ENCODE measurements at places on chromosomes 5 and 9.

DNA sequence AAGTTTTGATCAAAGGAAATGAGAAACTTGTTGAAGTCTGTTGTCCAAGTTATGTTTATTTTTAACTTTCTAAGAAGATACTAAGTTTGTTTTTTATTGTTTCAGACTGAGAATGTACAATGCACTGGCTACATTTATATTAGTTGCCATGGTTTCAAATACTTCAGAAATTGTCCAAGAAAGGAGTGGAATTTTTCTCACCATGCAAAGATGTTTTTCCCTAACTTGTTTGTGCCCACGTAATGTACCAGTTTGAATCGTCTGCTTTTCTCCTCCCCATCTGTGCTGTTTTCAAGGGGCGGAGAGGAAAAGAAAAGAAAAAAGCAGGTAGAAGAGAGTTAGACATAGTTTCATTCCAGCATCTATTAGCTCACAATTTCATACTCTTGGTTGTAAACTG lies 407.0 kb downstream of the KCTD16 start:
- no peaks in the 10 kb centered on the region for H3K27me3 ChIP-seq
- no peak overlapping the region for H3K4me3 ChIP-seq
- H3K36me3 ChIP-seq: no peaks in the 10 kb centered on the region

GRCh38 chr9:33510262-33511183 lies 13.5 kb upstream of the ANKRD18B start:
- DNase-seq: peak; percentile 68
- H3K4me3 ChIP-seq: peak overlapping the region; percentile 84
- peaks cover 18% of the 10 kb centered on the region for H3K4me1 ChIP-seq

DNA sequence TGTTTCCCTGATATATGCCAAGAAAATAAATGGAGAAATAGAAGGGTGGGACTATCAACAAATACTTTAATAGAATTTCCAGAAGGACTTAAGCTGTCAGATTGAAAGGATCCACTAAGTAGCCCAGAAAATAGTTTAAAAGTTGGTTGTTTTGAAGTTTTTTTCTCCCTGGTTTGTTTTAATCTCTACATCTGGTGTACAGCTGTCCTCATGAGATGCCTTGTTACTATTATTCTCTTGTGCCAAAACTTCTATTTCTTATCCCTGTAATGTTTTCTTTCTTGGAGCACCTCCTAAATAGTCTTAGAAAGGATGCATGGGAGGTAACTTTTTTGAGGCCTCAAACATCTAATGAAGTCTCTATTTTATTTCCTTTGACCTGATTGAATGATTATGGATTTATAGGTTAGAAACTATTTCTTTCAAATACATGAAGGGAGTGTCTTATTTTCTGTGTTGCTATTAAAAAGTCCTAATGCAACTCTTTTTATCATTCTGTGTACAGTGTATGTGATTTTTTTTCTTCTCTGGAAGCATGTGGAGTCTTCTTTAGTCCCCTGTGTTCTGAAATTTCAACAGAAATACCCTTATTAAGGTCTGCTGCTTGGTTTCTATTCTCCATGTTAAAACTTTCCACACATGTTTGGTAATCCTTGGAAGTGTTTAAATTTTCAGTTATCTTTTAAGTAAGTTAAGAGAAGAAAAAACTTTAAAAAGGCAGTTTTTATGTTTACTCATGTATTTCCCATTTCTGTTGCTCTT lies 140.0 kb upstream of the CDKN2B start:
- peaks cover 29% of the 10 kb centered on the region for H3K27me3 ChIP-seq
- H3K4me3 ChIP-seq: no peak overlapping the region
- no peak for DNase-seq
- no peak overlapping the region for H3K27ac ChIP-seq
- H3K4me1 ChIP-seq: peaks cover 17% of the 10 kb centered on the region

DNA sequence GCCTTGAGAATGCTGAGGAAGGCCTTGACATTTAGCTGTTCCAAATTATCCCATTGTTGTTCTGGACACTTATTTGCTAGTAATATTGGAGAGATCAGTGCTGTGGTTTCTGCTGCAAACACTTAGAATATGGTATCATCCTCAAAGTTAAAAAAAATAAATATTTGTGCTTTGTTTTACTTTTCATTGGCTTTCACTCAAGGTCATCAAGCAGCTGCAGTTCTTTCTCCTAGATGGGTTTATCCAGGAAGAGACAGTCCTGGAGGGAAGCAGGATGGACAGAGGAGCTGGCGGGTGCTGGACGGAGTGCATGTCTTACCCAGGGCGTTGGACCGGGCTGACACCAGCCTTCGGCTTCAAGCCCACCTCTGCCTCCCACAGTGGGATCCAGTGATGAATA lies 193.6 kb downstream of the MTRR start:
- no peak overlapping the region for H3K4me3 ChIP-seq
- no peaks in the 10 kb centered on the region for H3K4me1 ChIP-seq
- no peak for DNase-seq

DNA sequence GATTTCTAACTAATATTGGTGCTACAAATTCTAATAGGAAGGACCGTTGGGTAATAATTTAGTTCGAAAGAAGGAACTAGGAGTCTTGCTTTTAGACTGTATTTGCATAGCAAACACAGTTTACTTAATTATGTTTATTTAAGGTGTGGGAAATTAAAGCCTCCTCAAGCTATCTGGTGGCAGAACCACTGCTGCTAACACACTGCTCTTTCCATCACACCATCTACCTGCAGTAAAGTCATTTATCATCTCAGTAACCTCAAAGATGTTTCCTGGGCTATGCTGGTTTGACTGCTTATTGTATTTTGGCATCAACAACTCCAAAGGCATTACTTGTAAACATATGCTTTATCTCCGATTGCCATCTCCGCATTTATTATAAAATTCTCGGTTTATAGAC lies 114.3 kb downstream of the DEPDC1B start:
- H3K4me3 ChIP-seq: no peak overlapping the region
- H3K27ac ChIP-seq: no peak overlapping the region
- no peaks in the 10 kb centered on the region for H3K4me1 ChIP-seq
- no peaks in the 10 kb centered on the region for H3K27me3 ChIP-seq
- H3K36me3 ChIP-seq: no peaks in the 10 kb centered on the region

DNA sequence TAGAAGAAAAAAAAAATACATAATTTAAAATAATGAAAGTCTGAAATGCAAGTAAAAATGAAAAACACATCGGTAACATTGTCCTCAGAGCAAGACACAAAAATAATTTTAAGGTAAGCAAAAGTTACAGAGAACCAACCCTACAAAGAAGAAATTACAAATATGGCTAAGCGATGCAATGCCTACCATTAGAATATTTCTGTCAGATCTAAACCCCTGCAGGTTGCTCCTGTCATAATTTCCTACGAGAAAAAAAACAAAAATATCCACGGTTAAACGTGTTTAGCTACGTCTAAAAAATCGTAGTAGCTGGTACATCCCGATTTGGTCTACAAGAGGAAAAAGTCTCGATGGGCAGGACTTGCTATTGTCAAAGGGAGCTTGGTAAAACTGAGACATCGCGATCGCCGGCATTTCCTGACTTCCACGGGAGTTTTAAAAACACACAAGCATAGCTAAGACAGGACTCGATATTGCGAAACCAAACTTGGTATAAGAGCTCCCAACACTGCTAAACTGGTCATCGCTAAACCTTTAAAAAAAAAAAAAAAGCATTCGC lies 1.1 kb upstream of the ANXA2R start:
- H3K36me3 ChIP-seq: peaks cover 9% of the 10 kb centered on the region
- no peaks in the 10 kb centered on the region for H3K27me3 ChIP-seq
- peak overlapping the region; percentile 94 for H3K27ac ChIP-seq
- DNase-seq: peak; percentile 48
- H3K4me1 ChIP-seq: peaks cover 35% of the 10 kb centered on the region
- H3K4me3 ChIP-seq: peak overlapping the region; percentile 81

GRCh38 chr5:112604732-112605630 lies 132.7 kb upstream of the APC start:
- peak; percentile 13 for DNase-seq
- no peaks in the 10 kb centered on the region for H3K4me1 ChIP-seq
- H3K27me3 ChIP-seq: peaks cover 6% of the 10 kb centered on the region

GRCh38 chr9:107696302-107696701 lies 206.7 kb upstream of the KLF4 start:
- H3K27ac ChIP-seq: no peak overlapping the region
- no peaks in the 10 kb centered on the region for H3K36me3 ChIP-seq
- H3K27me3 ChIP-seq: peaks cover 2% of the 10 kb centered on the region
- no peaks in the 10 kb centered on the region for H3K4me1 ChIP-seq
- no peak overlapping the region for H3K4me3 ChIP-seq
- no peak for DNase-seq

- H3K36me3 ChIP-seq: no peaks in the 10 kb centered on the region
- H3K27ac ChIP-seq: no peak overlapping the region
- no peak for DNase-seq
- peaks cover 4% of the 10 kb centered on the region for H3K27me3 ChIP-seq
- no peak overlapping the region for H3K4me3 ChIP-seq
These were observed 18.1 kb downstream of the OLFML2A start for GRCh38 chr9:124794902-124795491.

DNA sequence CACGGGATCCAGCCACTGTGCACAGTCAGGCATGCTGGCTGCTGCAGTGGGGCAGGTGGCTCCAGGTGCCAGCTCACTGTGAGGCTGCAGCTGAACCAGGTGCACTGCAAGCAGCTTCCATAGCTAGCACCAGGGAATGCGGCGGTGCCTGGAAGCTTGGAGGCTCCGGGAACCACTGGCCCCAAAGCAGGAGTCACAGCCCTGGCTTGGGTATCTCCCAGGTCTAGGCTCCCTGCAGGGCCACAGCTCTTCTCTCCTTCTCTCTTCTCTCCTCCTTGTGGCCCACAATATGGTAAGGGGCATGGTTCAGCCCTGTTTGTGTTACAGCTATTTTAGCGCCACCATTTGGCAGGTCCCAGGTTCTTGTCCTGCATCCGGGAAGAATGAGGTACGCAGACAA lies 6.7 kb upstream of the MTMR12 start:
- no peak overlapping the region for H3K27ac ChIP-seq
- no peaks in the 10 kb centered on the region for H3K27me3 ChIP-seq
- DNase-seq: no peak
- no peaks in the 10 kb centered on the region for H3K4me1 ChIP-seq
- H3K36me3 ChIP-seq: peaks cover 2% of the 10 kb centered on the region

GRCh38 chr5:125023673-125024072 lies 277.2 kb upstream of the ZNF608 start:
- H3K27ac ChIP-seq: no peak overlapping the region
- H3K4me3 ChIP-seq: no peak overlapping the region
- H3K4me1 ChIP-seq: no peaks in the 10 kb centered on the region
- no peak for DNase-seq

DNA sequence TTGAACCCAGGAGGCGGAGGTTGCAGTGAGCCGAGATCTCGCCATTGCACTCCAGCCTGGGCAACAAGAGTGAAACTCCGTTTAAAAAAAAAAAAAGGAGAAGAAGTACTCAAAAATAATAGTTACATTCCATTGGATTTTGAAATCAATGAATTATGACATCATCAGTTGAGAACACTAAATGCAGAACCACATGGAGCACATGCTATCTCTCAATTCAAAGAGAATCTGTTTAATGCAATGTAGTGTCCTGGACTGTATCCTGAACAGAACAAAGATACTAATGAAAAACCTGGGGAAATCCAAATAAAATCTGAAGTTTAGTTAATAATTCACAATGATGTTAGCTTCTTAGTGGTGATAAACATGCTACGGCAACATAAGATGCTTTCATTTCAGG lies 20.3 kb downstream of the CDC14B start:
- H3K27ac ChIP-seq: no peak overlapping the region
- no peak for DNase-seq
- no peak overlapping the region for H3K4me3 ChIP-seq
- no peaks in the 10 kb centered on the region for H3K36me3 ChIP-seq
- no peaks in the 10 kb centered on the region for H3K27me3 ChIP-seq
- no peaks in the 10 kb centered on the region for H3K4me1 ChIP-seq

DNA sequence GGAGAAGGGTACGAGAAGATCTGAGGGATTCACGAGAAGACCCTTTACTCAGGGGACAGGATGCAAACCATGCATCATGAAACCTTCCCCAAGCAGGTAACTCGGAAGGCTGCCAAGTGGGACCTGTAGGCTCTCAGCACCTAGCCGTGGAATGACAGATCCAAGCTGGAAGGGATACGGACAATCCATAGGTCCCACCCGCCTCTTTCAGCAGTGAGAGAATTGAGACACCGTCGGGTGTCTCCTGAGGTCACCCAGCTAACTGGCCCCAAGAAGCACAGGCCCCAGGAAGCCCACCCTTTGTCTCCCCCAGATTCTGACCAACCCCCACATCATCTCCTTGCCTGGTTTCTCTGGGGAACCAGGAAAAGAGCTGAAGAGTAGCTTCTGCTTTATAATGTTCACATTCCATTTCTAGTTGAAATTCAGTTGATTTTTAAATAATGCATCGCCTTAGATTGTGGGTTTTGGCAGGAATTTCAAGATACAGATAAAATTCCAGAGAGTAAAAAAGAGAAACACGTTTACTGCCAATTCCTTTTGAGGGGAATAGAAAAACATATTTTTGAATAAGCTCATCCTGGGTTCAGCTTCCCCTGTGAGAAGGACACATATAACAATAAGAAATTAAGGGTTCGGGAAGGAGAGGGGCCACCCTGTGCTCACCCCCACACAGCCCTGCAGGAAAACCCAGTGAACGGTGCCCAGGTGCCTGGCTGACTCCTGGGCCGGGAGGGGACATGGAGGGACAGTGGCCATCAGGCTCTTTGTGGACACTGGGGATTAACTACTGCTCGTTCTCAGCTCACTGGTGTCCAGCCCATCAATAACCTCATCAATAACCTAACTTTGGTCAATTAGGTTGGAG lies 51.1 kb downstream of the NSUN2 start:
- H3K4me3 ChIP-seq: no peak overlapping the region
- H3K36me3 ChIP-seq: no peaks in the 10 kb centered on the region
- DNase-seq: no peak
- no peak overlapping the region for H3K27ac ChIP-seq
- H3K27me3 ChIP-seq: peaks cover 51% of the 10 kb centered on the region

GRCh38 chr9:84856181-84856632 lies 186.7 kb downstream of the NTRK2 start:
- DNase-seq: no peak
- no peaks in the 10 kb centered on the region for H3K36me3 ChIP-seq
- H3K27me3 ChIP-seq: no peaks in the 10 kb centered on the region
- H3K4me1 ChIP-seq: no peaks in the 10 kb centered on the region
- no peak overlapping the region for H3K27ac ChIP-seq
- no peak overlapping the region for H3K4me3 ChIP-seq

- peak overlapping the region; percentile 62 for H3K4me3 ChIP-seq
- H3K27ac ChIP-seq: peak overlapping the region; percentile 95
- peaks cover 78% of the 10 kb centered on the region for H3K36me3 ChIP-seq
- H3K4me1 ChIP-seq: peaks cover 95% of the 10 kb centered on the region
These were observed 30.7 kb downstream of the SEMA4D start for GRCh38 chr9:89467278-89467625.

Data from activated CD4-positive, alpha-beta T cell treated with anti-CD3 and anti-CD28 coated beads for 36 hours (primary cell).